A549 treated with RU486 at 1 μM for 4 hours (cell line): ENCODE measurements at places on chromosomes 6 and 20. TPM values are rescaled to one million over a fixed set of nuclear protein-coding genes. Genes with fewer than 3 reads are reported as not detected.

The MEP1A gene
- total RNA-seq, result not detected in 5 replicates

The LST1 gene
- total RNA-seq, result 0.28 to 1.3 TPM in 2 of 5 replicates, not detected in the others

The PXDC1 gene
- total RNA-seq, result 15.0 to 21.4 TPM (median 16.4 TPM) in 5 replicates

The PRPH2 gene
- not detected in 5 replicates for total RNA-seq
